Activated CD4-positive, alpha-beta T cell treated with anti-CD3 and anti-CD28 coated beads, Interleukin-2, amount 50 U/mL, for 48 hours (primary cell): ENCODE measurements at places on chromosomes 2 and 18.

DNA sequence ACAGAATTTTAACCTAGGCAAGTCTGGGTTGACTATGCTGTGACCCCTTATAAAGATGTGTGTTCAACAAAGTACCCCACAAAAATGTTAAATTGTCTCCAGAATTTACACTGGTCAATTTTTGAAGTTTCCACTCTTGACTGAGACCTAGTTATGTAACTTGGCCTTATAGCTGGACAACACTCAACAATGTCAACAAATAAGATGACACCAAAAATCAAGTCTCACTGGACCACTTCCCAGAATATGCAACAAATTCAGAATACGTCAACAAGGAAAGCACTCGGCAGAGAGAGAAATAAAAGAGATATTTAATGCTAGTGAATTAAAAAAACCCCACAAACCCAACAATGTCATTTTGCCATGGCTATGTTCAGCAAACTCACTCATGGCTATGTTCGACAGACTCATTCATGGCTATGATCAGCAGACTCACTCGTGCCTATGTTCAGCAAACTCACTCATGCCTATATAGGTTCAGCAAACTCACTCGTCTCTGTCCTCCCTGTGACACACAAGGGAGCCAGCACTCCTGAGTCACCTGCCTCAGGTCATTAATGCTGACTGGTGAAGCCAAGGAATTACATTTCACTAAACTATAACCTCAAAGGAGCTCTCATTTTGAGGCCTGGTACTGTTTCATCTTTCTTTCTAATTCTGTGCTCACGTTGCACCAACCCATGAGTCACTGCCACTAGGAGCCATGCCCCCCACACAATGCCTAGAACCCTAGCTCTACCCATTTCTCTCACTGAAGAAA, 72.7 kb downstream of the PTPN2 start:
- peak; percentile 24 for DNase-seq

DNA sequence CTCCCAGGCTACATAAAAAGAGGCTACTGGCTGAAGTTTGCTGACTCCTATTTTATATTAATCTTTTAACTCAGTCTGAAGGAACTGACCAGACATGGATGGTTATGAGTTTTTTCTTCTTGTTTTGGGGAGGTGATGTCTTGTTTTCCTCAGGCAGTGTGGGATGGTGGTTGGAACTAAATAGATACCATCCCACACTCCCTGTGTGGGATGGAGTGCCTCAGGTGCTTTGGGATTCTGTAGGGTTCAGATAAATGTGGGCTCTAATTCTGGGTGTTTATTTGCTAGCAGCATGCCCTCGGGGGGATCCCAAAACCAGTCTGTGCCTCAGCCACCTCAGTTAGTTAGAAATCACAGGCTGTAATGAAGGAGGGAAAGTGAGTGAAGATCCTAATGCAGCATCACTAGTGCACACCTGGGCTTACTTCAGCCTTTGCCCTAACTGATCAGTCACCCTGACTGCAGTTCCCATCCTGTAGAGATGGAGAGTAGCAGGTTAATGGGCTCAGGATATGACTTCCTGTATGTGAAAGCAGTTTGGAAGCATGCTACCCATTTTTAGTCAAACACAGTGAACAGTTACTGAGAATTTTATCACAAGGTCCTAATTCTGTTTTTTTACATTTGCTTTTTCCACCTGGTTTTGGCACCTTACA, 132.2 kb downstream of the SPTBN1 start:
- DNase-seq, result no peak

GRCh38 chr2:32862269-32863055, 84.3 kb upstream of the LTBP1 start:
- DNase-seq, result no peak

- no peak for DNase-seq
Observed at GRCh38 chr2:122883849-122884248, 1128.4 kb downstream of the TSN start.

DNA sequence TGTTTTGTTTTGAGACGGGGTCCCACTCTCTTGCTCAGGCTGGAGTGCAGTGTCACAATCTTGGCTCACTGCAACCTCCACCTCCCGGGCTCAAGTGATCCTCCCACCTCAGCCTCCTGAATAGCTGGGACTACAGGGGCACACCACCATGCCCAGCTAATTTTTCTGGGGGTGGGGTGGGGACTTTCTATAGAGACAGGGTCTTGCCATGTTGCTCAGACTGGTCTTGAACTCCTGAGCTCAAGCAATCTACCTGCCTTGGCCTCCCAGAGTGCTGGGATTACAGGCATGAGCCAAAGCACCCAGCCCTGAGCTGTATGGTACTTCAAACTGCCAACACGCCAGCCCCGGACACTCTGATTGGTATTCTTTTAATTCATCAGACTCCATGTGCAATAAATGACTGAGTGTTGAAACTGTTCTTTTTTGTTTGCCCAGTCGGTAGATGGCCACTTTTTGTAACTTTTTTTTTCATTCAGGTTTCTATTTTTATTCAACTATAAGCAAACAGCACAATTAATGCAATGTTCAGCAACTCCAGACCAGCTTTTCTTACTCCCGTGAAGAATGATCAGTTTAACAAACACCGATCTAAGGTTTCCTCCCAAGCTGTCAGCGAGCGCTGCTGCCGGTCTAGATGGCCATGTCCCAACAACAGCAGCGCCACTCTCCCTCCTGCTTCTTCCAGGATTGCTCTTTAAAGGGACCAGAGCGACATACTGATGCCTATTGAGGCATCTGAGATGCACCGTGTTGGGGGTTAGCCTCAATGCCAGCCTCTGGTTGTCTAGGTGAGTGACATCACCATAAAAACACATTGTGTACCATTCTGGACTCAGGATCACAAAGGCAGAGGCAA, 12.5 kb upstream of the TGOLN2 start:
- DNase-seq, result no peak

DNA sequence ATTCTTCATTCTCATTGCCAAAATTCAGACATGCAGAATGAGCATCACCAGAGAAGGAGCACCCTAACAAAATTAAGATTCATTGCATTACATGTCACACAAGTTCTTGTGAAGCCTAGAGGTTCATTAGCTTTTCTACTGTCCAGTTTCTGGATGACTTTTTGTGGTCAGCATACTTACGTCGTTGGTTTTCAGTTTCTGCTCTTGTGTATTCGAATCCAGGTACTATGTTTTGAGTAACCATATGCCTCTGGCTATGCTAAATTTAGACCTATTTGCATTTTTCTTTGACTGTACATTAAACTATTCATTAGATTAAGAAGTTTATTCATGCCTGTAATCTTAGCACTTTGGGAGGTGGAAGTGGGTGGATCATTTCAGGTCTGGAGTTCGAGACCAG, 251.3 kb downstream of the PARD3B start:
- no peak for DNase-seq

DNA sequence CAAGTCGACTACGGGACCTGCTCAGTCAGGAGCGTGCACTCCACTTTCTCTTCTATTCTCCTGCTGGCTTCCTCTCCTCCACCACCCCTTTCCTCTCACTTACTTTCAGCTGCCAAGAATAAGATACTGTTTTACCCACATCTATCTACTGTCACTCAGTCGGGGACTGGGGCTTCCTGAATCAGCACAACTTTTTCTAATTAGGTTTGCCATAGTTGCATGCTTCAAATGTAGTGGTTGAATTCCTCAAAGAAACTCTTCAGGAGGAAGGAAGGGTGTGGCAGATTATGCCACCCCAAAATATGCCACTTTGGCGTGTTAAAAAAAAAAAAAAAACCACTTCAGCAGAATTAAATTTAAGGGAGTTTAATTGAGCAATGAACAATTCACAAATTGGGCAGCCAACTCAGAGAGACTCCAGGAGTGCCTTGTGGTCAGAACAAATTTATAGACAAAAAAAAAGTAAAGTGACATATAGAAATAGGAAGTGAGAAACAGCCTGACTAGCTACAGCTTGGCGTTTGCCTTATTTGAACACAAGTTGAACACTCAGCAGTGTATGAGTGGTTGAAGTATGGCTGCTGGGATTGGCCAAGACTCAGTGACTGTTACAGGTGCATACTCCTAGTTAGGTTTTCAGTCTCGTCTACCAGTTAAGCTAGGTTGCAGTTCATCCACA, 32.5 kb upstream of the RMDN2 start:
- no peak for DNase-seq

DNA sequence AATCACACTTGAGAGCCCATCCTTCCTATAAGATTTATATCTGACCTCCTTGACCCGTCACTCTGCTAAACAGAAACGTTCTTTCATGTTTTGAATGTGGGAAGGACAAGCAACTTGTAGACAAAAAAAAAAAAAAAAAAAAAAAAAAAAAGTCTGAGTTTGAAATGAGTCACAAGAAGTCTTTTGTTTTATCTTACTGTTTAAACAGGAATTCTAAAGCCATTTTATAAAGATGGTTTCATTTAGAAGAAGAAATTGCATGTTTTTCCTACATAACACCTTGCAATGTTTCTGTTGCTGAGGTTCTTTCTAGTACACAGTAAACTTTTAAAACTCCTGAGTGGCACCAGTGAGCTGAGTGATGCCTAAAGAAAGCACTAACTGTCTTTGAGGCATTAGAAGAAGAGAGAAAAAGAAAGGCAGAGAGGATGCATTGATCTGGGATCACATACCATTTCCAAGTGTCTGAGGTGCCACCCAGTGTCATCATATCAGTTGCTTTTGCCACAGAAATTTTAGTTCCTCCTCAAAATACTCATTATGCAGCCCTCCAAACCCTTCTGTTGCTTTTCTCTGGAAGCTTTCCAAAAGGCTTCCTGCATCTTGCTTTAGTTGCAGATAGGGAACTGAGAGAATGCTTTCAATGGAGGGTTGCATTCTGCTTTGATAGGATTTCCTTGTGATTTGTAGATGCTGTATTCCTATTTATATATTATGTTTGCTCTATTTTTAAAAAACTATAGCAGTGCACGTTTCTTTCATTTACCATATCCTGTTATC, 69.1 kb downstream of the ACVR2A start:
- DNase-seq, result no peak

GRCh38 chr2:127153691-127154158, 46.8 kb upstream of the BIN1 start:
- DNase-seq, result no peak

DNA sequence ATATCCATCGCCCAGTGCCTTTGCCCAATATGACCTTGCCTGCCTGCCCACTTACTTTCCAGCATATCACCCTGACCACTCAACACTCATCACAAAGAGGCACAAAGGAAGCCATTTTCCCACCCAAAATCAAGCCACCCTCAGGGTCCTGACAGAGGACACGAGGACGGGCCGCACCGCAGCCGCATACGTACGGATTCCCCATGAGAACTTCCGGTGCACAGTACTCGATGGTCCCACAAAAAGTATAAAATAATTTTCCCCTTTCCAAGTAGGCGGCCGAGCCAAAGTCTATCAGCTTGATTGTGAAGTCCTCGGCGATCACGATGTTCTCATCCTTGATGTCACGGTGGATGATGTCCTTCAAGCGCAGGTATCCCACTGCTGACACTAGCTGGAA, 10.0 kb upstream of the MTERF4 start:
- DNase-seq, result no peak

GRCh38 chr18:3885209-3885792, 435.3 kb downstream of the TGIF1 start:
- DNase-seq, result no peak

DNA sequence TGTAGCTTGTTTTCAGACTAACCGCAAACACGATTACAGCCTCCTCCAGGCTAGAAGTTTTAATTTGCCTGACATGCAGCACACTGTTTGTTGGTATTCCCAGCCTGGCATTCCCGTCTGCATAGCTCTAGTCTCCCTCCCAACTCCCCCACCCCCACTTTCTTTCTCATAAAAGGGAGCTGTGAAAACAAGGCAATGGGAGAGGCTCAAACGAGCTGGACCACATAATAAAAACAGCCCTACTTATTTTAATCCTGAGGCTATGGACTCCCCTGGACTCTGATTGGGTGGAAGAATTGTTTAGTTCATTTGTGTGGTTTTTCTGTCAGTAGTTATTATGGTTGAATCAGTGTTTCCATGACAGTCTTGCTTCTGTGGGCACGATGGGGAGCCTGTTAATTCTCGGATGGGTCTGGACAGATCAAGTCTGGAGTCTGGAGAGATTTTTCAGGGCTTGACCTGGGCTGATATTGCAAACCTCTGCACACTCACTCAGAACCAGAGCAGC, 1.2 kb downstream of the STON1 start:
- DNase-seq, result no peak

GRCh38 chr2:219476652-219477151, 22.0 kb upstream of the GMPPA start:
- DNase-seq, result no peak

DNA sequence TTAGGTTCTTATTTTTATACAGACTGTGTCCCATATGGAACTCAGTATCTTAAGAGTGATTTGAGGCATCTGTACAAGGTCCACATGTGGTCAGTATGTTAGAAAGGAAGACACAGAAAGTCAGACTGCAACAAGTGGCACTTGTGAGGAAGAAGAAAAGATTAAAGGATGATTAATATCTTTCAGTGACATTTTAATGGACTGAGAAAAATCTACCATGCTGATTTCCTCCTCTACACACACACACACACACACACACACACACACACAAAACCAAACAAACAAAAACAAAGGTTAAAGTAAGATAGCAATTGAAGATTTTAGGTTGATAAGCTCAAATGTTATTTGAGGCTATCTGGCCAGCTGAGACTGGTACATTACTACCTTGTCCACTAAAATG, 94.5 kb upstream of the CHRNA1 start:
- DNase-seq, result no peak

DNA sequence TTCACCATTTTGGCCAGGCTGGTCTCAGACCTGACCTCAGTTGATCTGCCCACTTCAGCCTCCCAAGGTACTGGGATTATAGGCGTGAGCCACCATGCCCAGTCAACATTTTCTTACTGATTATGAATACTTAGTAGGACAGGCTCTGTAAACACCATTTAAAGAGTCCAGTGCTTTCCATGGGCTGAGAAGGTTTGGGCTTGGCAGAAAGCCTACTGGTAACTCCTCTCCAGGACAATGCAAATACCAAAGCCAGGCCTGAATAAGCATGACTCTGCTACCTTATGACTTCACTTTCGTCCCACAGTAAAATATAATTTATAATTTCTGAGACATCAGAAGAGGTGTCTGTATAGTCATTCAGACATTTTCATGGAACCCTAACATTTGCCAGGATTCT, 60.2 kb upstream of the FAM117B start:
- DNase-seq, result no peak
